ENCODE measurements at places on chromosomes 11 and 22.

DNA sequence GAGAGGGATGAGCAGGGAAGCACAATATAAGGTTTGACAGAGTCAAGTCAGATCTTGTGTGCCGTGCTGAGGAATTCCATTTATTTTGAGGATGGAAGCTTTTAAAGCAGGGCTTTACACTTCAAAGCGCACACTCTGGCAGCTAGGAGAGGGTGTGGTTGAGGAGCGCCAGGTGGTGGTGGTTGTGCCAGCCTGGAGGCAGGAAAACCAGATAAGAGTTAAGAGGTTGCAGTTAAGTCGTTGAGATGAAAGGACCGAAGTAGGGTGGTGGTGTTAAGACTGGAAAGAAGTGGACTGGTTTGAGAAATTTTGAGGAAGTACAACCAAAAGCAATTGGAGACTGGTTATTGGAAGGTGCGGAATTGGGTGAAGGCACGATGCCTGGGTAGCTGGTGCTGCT, 231.6 kb upstream of the TBCEL start:
- ATAC-seq: no peak

- no peak for ATAC-seq
These were observed 66.9 kb downstream of the SCN3B start for GRCh38 chr11:123587559-123587958.

DNA sequence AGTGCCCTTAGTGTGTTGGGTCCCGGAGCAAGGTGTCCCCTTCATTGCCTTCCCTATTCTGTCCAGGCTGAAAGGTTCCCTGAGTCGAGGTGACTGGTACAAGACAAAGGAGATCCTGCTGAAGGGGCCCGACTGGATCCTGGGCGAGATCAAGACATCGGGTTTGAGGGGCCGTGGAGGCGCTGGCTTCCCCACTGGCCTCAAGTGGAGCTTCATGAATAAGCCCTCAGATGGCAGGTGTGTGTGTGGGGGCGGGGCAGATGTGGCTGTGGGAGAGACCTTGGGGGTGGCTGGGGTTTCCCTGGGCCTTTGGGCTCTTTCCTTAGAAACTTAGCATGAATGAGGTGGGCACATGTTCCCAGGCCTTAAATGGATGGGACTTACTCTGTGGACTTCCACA, 1.8 kb downstream of the NDUFV1 start:
- no peak for ATAC-seq

DNA sequence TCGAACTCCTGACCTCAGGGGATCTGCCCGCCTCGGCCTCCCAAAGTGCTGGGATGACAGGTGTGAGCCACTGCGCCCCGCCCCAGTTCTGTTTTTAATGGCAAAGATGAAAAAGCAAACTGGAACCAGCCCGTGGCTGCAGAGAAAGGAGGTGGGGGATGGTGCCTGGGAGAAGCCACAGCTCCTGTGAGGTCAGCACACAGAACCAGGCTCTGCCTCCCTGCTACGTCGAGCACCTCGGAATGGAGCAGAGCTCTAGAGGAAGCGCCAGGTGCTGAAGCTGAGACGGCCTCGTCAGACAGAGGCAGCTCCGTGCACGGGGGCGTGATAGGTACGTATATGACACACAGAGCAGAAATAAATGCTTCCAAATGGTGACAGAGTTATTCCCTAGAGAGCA, 8.5 kb downstream of the DRD4 start:
- ATAC-seq: no peak

DNA sequence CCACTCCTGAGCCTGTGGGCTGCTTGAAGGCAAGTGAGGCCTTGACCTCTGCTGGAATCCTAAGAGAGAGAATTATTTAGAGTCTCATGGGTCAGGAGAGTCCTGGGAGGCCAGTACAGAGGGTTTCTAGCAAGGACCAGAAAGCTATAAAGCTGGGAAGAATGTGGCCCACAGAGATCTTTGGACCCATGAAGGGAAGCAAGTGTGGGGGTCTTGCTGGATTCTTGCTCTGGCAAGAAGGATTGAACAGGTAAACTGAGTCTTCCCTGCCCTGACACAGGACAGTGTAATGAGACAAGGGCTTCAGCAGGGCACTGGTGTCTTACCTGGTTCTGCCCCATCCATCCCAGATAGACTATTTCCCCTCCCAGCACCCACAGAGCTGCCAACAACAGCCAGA, 18.4 kb downstream of the EIF3F start:
- ATAC-seq: no peak

GRCh38 chr22:29311464-29312217, 3.9 kb downstream of the RASL10A start:
- ATAC-seq: no peak

GRCh38 chr11:83862691-83863090, 576.5 kb upstream of the CCDC90B start:
- no peak for ATAC-seq

- ATAC-seq: no peak
These were observed 65.4 kb downstream of the LINC01488 start for GRCh38 chr11:69546735-69547370.

DNA sequence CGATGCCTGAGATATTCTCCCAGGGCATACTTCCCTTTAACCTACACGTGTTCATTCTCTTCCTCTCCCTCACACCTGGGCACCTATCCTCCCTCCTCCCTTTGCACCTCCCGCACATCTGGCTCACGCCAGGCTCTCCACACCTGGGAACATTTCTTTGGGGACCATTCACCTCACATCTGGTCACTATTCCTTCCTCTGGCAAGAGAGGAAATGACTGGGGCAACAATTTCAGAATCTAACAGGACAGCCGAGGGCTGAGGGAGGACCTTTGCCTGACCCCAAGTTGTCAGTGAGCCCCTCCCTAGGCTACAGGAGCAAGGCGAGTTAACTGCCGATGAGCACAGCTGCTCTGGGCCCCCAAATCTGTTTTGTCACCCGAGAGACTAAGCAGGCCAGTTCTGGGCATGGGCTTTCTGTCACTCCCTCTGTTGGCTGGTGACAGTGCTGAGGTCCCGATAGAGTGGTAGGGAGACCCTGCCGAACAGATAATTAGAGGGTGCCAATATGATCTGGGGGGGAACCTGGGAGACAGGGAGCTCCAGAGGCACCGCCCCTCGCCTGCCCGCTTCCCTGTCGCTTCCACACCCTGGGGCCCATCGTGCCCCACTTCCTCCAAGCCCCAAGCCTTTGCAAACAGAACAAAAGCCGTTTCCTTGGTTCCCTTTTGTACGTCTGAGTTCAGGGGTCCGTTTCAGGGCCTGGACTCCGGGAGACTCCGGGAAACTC, 45.6 kb downstream of the EIF3F start:
- no peak for ATAC-seq

- ATAC-seq: no peak
These were observed 48.3 kb downstream of the PIK3C2A start for GRCh38 chr11:17159441-17159840.

DNA sequence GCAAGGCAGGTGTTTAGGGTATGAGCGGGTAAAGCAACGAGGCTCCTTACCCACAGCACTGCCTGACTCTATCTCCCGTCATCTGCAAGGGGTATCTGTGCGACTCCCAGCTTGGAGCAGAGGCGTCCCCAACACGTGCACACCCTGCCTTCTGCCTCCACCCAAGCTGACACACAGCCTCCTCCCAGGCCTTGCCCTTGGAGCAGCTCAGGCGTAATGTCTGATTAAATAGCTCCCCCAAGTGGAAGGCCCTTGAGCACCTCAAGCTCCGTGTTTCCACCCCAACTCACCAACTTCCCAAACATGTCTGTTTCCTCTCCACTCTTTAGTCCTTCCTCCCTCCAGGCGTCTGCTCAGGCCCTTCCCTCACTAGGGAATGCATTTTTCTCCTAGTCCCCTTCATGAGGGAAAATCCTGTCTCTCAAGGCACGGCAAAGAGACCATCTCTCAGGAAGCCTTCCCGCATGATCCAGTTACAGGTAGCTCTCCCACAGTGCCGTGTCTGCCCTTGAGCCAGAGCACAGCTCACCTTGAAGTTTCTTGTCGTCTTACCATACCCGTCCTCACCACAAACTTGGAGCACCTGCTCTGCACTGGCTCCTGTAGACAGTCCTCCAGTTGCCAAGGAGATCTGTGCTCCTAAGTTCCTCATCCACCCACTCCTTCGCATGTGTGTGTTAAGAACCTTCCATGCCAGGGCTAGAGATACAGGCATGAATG, 15.8 kb downstream of the CYB5R2 start:
- peak; percentile 98 for ATAC-seq

GRCh38 chr22:47000888-47001287, 238.4 kb downstream of the TBC1D22A start:
- no peak for ATAC-seq

- no peak for ATAC-seq
These were observed 41.6 kb downstream of the MRTFA start for GRCh38 chr22:40594924-40595323.

DNA sequence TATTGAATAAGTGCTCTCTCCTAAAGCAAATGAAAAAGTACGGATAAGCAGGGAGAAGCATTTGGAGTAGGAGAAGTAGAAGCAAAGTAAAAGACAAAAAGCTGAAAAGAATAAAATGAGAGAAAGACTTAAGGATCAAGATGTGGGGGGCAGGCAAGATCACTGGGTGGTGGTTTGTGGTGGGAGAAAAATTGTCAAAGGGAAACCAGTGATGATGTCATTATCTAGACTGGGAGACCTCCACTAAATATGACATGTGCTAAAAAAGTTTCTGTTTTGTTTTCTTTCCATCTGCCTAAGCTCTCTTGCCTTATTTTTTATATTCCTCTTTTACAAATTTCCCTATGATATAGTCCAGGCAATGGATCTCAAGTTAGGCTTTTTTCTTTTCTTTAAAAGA, 14.8 kb upstream of the MAML2 start:
- ATAC-seq: no peak

DNA sequence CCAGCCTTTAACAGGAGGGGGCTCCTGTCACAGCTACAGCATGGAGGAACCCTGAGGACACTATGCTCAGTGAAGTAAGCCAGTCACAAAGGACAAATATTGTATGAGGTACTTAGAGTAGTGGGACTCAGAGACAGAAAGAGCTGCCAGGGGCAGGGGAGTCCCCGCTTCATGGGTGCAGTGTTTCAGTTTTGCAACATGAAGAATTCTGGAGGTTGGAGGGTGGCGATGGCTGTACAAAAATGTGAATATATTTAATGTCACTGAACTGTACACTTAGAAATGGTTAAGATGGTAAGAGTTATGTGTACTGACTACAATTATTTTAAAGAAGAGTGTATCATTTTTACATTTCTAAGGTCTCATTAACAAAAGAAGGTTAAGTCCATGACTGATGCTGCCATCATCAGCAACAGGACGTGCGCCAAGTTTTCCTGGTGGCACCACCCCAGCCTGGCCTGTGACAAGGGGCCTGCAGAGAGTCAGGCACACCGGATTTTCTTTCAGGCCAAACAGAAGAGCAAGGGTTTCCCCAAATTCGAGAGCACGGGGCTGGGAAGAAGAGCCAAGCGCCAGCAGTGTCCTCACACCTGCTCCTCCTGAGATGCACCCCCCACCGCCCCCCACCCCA, 22.1 kb downstream of the YPEL1 start:
- ATAC-seq: no peak

DNA sequence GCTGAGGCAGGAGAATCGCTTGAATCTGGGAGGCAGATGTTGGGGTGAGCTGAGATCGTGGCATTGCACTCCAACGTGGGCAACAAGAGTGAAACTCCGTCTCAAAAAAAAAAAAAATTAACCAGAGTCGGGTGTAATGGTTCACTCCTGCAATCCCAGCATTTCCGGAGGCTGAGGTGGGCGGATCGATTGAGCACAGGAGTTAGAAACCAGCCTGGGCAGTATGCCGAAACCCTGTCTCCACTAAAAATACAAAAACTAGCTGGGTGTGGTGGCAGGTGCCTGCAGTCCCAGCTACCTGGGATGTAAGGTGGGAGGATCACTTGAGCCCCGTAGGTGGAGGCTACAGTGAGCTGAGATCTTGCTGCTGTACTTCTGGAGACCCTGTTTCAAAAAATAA, 1.5 kb downstream of the RANGAP1 start:
- peak; percentile 6 for ATAC-seq

GRCh38 chr11:972523-973211, 47.0 kb downstream of the AP2A2 start:
- no peak for ATAC-seq

- ATAC-seq: no peak
These were observed 44.7 kb downstream of the AP2A2 start for GRCh38 chr11:970319-970871.

- ATAC-seq: peak; percentile 98
These were observed 67.9 kb downstream of the YAP1 start for GRCh38 chr11:102177974-102178631.

DNA sequence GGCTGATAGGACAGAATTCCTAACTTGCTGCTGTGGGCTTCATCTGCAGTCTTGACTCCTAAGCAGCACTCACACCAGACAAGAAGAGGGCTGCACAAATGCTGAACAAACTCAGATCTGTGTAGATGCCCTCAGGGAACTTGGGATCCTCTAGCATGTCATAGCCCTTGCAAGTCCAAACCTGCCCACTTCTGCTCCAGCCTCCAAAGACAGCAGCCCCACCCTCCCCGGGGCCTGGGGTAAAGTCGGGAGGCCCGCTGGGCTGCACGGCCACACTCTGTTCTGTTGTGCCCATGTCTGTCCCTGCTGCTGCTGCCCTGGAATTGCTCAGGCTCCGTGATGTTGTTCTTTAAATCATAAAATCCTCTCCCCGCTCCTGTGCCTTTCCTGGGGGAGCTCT, 28.3 kb downstream of the DRD2 start:
- ATAC-seq: peak; percentile 86

- ATAC-seq: no peak
These were observed 97.1 kb downstream of the EXT2 start for GRCh38 chr11:44192462-44193100.

DNA sequence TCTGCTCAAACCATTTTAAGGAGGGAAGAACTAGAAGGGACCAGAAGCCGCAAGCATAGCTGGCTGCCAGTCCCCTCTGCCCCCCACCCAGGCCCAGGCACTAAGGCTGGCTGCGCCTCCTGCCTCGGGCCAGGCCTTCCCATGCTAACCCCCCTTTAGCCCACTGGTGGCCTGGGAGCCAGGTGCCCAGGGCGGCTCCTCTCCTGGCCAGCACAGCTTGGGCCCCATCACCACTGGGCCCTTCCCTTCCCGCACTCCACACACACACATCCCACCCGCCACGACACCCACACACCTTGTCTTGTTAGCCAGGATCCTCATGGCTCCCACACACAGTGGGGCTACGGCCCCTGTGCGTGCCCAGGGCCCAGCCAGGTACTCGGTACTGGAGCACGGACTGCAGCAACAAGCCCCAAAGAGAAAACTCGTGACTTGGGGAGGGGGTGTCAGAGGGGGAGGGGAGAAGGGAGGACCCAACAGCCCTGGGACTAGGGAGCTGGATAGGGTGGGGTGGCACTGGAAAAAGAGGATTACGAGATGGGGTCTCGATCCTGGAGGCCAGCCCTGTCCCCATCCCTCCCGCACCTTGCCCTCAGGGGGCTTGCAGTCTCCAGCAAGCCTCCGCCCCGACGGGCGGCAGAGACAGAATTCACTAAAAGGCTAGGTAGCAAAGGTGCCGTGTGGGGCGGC, 16.0 kb downstream of the BCL9L start:
- ATAC-seq: no peak

Measured in esophagus mucosa (tissue), 1 donor.